Fibroblast of skin of left biceps (primary cell): ENCODE measurements at places on chromosomes 7 and 10.

GRCh38 chr10:72344932-72345331, 9.8 kb downstream of the DNAJB12 start:
- DNase-seq = no peak

GRCh38 chr10:121838149-121838548, 89.7 kb downstream of the ATE1 start:
- no peak for DNase-seq

GRCh38 chr10:8543361-8544056, 489.0 kb downstream of the GATA3 start:
- no peak for DNase-seq

- no peak for DNase-seq
These were observed 253.5 kb downstream of the MAGI2 start for GRCh38 chr7:79199961-79200360.

DNA sequence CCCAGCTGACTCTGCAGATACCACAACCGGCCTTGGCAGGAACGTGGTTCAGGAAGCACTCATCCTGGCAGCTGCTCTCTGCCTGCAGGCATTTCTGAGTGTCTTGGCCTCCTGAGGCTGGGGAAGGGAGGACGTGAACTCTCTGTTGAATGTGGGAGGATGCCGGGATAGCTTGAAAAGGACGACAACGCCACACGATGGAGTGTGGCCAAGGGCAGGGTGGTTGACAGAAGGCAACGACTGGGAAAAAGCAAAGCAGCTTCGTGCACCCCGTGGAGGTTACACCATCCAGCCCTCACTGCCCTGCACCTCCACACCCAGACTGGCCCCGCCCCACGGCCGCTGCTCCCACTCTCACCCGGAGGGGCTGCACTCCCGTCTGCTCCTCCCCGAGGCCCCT, 466.1 kb upstream of the FOXK1 start:
- no peak for DNase-seq
